ENCODE measurements at places on chromosomes 2 and 18. TPM values are rescaled to one million over a fixed set of nuclear protein-coding genes. Genes with fewer than 3 reads are reported as not detected.
A peak's percentile ranks its signal among the peaks of the same experiment; 100 is the strongest.

GRCh38 chr2:16031848-16032159 lies 91.5 kb downstream of the MYCN start:
- DNase-seq, result peak; percentile 27
- H3K27me3 ChIP-seq, result no peaks in the 10 kb centered on the region
- H3K36me3 ChIP-seq, result no peaks in the 10 kb centered on the region
- H3K4me3 ChIP-seq, result no peak overlapping the region

- no peak overlapping the region for H3K27ac ChIP-seq
- no peak overlapping the region for H3K4me3 ChIP-seq
- DNase-seq, result no peak
- H3K27me3 ChIP-seq, result no peaks in the 10 kb centered on the region
These were observed 1345.1 kb downstream of the SUCLG1 start for GRCh38 chr2:83113953-83114352.

TXNDC2 gene
- 0.03 TPM for polyA plus RNA-seq

- H3K36me3 ChIP-seq, result peaks cover 25% of the 10 kb centered on the region
- no peak overlapping the region for H3K27ac ChIP-seq
- no peaks in the 10 kb centered on the region for H3K27me3 ChIP-seq
- H3K4me3 ChIP-seq, result no peak overlapping the region
- no peaks in the 10 kb centered on the region for H3K4me1 ChIP-seq
- DNase-seq, result no peak
These were observed 46.3 kb downstream of the NOP58 start for GRCh38 chr2:202311823-202312388.

DNA sequence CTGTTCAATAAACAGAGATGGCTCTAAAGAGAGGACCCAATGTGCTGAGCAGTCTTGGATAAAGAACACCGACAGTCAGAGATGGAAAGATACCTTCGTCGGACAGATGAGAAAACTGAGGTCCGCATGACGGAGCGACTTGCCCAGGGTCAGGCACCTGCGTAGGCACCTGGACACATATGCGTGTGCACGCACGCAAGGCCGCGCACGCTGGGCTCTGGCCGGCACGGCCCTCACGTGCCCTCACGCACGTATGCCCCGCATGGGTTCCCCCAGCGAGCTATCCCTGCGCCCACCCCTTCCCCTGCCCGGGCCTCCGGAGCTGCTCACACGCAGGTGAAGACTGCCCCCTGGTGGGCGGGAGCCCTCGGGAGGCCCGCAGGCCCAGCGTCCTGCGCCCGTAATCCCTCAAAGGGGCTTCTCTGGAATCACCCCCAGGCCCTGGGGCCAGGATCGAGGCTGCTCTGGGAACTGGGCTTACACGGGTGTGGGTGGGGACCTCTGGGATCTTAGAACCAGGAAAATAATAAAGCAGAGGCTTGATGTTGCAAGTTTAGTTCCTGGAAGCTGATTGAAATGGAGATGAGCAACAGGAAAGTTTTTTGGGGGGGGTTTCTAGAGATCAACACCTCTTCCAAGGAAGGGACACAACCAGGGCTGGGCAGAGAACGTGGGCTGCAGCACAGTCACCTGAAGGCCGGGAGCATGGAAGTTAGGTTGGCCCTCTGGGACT lies 246.3 kb downstream of the TNS1 start:
- no peak overlapping the region for H3K27ac ChIP-seq
- H3K4me3 ChIP-seq, result no peak overlapping the region
- no peaks in the 10 kb centered on the region for H3K4me1 ChIP-seq
- no peaks in the 10 kb centered on the region for H3K36me3 ChIP-seq
- DNase-seq, result peak; percentile 24
- no peaks in the 10 kb centered on the region for H3K27me3 ChIP-seq

IL36A gene
- 0.09 TPM for polyA plus RNA-seq

DNA sequence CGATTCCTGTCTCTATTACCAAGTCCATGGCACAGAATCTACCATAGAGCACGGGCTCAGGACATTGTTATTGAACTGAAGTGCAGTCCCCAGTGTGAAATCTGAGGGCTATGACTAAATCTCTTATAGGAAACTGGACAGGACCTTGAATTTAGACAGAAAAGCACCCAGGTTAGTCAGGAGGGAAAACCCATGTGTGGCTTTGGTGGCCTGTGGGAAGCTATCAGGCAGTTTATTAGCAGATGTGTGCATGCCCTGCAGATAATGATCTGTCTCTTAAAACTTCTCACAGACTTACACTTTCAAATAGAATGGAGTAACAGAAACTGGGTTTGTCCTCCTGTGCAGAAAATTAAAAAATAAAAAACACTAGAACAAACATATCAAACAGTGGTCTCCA lies 610.0 kb upstream of the RAB6C start:
- H3K4me3 ChIP-seq, result no peak overlapping the region
- no peaks in the 10 kb centered on the region for H3K36me3 ChIP-seq
- no peak overlapping the region for H3K27ac ChIP-seq
- no peaks in the 10 kb centered on the region for H3K4me1 ChIP-seq

SP140L gene
- polyA plus RNA-seq, result 12.4 TPM

FBXO15 gene
- polyA plus RNA-seq, result 0.83 TPM

ZNF397 gene
- 7.2 TPM for polyA plus RNA-seq

TUBA4B gene
- polyA plus RNA-seq, result not detected

DNA sequence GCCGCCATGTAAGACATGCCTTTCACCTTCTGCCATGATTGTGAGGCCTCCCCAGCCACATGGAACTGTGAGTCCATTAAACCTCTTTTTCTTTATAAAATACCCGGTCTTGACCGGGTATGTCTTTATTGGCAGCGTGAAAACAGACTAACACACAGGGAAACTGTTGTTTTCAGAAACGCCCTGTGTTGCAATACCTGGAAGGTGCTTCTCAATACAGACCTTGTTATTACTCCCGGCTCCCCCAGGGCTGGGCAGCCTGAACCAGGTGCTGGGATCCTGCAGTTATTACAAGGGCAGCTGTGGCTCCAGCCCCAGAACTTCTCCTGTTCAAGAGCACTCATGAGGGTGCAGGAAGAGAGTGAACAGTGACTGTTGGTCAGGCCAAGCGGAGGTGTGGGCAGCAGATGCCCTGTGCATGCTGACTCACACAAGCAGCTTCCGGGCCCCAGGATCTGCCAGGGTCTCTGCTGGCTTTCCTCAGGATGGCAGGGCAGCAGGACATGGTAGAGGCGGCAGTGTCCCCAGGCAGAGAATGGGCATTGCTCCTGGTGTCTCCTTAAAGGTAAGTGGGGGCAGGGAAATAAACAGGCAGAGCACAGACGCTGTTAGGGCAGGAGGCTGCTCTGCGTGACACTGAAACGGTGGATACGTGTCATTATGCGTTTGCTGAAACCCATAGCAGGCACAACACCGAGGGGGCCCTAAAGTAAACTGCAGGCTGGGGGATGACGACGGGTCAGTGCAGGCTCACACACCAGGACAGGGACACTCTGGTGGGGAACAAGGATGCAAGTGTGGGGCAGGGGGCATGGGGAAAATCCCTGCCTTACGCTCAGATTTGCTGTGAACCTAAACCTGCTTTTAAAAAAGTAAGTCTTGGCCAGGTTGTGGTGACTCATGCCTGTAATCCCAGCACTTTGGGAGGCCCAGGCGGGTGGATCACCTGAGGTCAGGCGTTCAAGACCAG lies 89.1 kb downstream of the NDUFA10 start:
- no peaks in the 10 kb centered on the region for H3K27me3 ChIP-seq
- H3K4me3 ChIP-seq, result no peak overlapping the region
- no peaks in the 10 kb centered on the region for H3K36me3 ChIP-seq
- H3K4me1 ChIP-seq, result no peaks in the 10 kb centered on the region
- no peak for DNase-seq
- no peak overlapping the region for H3K27ac ChIP-seq

GRCh38 chr18:285817-286216 lies 18.0 kb upstream of the THOC1 start:
- no peaks in the 10 kb centered on the region for H3K27me3 ChIP-seq
- H3K36me3 ChIP-seq, result no peaks in the 10 kb centered on the region
- no peak for DNase-seq
- no peaks in the 10 kb centered on the region for H3K4me1 ChIP-seq

- no peaks in the 10 kb centered on the region for H3K27me3 ChIP-seq
- no peaks in the 10 kb centered on the region for H3K4me1 ChIP-seq
- DNase-seq, result no peak
These were observed 82.1 kb downstream of the RNF144A start for GRCh38 chr2:6999211-6999877.

GRCh38 chr2:140256080-140256479 lies 1475.9 kb upstream of the NXPH2 start:
- no peaks in the 10 kb centered on the region for H3K4me1 ChIP-seq
- H3K27ac ChIP-seq, result no peak overlapping the region
- no peak overlapping the region for H3K4me3 ChIP-seq

GRCh38 chr2:60555783-60556139 lies 2.3 kb upstream of the BCL11A start:
- no peaks in the 10 kb centered on the region for H3K4me1 ChIP-seq
- no peaks in the 10 kb centered on the region for H3K36me3 ChIP-seq
- H3K27ac ChIP-seq, result peak overlapping the region; percentile 2
- no peaks in the 10 kb centered on the region for H3K27me3 ChIP-seq

DNA sequence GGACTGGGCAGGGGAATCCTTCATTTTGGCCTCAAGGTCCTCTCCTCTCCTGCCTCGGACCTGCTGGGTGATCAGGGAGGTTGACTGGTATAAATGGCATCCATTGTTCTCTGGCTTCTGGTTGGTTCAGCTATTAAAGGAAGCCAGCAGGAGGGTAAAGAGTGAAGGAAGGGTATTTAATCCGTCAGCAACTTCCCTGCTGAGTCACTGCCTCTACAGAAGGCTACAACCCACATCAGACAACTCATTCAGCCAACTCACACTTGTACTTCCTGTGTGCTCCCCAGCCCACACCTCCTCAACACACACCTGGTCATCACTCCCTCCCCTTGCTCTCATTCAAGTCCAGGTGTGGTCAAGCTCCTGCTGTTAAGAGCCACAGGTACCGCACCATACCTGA lies 68.3 kb upstream of the MRPS9 start:
- H3K4me1 ChIP-seq, result no peaks in the 10 kb centered on the region
- H3K4me3 ChIP-seq, result no peak overlapping the region
- no peak for DNase-seq
- H3K27ac ChIP-seq, result no peak overlapping the region
- H3K36me3 ChIP-seq, result no peaks in the 10 kb centered on the region
- H3K27me3 ChIP-seq, result no peaks in the 10 kb centered on the region

WDR7 gene
- polyA plus RNA-seq, result 7.8 TPM

DNA sequence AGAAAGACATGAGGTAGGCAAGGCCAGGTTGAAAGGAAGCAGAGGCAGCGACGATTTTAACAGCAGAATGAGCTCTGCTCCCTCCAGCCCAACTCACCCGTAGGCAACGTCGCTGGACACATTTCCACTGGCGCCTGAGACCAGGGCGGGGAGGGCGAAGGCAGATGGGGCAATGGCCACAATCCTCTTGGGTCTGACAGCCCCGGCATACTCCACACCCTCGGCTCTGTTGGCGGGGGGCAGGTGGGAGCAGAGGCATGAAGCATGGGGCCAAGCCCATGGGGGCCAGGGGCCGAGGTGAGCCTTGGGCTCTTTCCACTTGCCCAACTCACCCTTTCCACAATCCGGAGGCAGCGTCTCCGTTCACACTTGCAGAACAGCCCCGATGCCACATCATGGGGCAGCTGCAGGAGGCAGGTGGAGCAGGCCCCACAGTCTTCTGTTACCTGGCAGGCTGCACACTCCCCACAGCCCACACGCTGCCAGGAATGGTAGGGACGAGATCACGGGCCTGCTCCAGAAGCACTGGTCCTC lies 5.8 kb downstream of the MBD1 start:
- DNase-seq, result no peak
- H3K27me3 ChIP-seq, result no peaks in the 10 kb centered on the region
- H3K27ac ChIP-seq, result no peak overlapping the region
- H3K4me3 ChIP-seq, result no peak overlapping the region

GRCh38 chr2:15714609-15715008 lies 122.9 kb downstream of the DDX1 start:
- H3K27ac ChIP-seq, result no peak overlapping the region
- H3K36me3 ChIP-seq, result no peaks in the 10 kb centered on the region
- H3K27me3 ChIP-seq, result no peaks in the 10 kb centered on the region
- no peaks in the 10 kb centered on the region for H3K4me1 ChIP-seq
- H3K4me3 ChIP-seq, result no peak overlapping the region

DNA sequence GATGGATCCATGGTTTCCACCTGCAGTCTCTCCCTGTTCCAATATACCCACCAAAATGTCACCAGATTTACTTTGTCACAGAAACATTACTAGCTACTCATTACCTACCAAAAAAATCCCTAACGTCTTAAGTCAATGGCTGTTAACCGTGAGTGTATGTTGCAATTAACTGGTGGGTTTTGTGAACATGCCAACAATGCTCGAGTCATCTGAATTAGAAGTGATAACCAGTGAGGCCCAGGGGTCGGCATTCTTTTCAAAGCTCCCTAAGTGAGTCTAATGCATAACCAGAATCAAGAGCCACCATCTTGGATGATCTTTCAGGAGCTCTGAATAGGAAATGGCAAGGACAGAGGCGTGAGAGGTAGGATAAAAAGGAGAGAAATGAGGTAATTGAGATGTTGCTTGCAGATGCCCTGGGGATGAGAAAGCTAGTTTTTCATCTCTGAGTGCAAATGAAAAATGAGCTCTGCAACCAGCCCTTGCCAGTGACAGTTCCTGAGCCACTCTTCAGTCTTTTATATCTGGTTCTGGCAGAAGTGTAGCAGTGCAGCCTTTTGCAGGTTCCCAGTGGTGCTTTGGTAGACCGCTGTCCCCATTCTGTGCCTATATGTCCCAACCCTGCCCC lies 130.0 kb upstream of the RND3 start:
- H3K27ac ChIP-seq, result no peak overlapping the region
- no peaks in the 10 kb centered on the region for H3K27me3 ChIP-seq
- no peaks in the 10 kb centered on the region for H3K4me1 ChIP-seq
- H3K4me3 ChIP-seq, result no peak overlapping the region

GRCh38 chr18:76697441-76697901 lies 124.9 kb upstream of the ZNF236 start:
- H3K27me3 ChIP-seq, result no peaks in the 10 kb centered on the region
- H3K27ac ChIP-seq, result peak overlapping the region; percentile 37
- no peaks in the 10 kb centered on the region for H3K36me3 ChIP-seq
- no peaks in the 10 kb centered on the region for H3K4me1 ChIP-seq
- no peak overlapping the region for H3K4me3 ChIP-seq

Measured in small intestine (tissue), 16 donors.